OCI-LY7 (cell line): ENCODE measurements at places on chromosomes 16 and 17.
A peak's percentile ranks its signal among the peaks of the same experiment; 100 is the strongest.

DNA sequence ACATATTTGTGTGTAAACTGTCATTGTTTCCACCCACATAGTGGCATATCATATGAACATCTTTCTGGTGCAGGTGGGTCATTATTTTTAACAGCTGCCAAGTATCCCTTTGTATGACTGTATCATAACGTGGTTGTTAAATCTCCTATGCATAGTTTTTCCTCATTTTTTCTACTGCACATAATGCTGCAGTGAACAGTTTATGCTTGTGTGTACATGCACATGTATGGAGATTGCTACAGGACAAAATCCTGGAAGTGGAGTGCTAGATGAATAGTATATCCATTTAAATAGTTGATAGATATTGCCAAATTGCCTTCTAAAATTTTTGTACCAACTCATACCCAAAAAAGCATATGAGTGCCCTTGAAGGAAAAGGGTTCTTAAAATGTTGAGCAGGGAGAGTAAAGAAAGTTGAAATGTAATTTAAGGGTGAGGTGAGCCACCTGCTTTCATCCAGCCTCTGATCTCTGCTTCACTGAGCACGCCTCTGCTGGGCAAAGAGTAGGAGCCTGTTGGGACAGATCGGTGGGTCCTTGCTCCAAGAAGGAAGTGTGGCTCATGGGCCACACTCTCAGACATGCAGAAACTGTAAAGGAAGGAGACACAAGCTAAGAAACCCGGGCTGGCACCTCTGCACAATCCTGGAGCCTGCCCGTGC lies 55.3 kb downstream of the HLF start:
- no peak for DNase-seq

DNA sequence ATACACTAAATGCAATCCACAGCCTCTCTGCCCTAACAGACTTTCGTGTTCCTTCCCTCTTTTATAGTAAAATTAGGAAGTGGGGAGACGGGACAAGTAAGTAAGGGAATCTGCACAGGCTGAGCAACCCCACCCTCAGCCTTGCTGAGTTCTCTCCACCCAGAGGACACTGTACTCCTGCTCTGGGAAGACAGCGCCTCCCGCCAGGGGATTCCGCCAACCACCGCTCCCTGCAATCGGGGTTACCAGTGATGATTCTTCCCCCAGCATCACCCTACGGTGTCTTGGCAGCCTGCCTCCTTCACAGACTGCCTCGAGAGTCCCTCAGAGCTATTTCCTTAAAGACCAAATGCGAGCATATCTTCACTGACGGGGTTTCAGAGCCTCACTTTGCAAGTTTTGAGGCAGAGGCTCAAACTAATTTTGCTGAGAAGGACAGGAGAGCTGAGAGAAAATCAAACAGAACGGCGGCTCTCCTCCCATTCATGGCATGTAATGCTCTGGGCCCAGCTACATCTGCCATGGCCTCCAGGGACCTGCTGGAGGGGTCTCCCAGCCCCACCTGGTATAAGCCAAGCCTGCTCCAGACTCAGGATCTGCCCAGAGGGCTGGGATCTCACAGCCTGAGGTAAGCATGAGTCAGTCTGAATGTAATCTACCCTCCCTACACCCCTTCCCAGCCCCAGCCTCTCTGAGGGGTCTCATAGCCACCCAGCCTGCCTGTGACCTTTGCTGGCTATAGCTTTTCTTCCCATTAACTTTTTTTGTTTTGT lies 22.7 kb upstream of the ASGR2 start:
- no peak for DNase-seq

DNA sequence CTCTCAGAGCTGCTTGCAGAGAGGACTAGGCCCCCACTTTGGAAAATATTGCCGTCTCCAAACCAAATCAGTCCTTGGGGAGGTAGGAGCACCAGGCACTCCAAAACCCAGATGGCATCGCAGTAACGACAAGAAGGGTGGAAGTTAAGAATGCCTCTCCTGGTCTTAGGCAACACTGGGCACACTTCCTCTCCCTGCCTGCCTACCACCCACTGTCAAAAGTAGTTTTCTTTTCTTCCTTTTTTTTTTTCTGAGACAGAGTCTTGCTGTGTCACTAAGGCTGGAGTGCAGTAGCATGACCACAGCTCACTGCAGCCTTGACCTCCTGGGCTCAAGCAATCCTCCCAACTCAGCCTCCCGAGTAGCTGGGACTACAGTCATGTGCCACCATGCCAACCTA lies 47.2 kb downstream of the SRL start:
- no peak for DNase-seq

GRCh38 chr16:82630219-82630618 lies 3.5 kb downstream of the CDH13 start:
- DNase-seq = no peak

- DNase-seq = no peak
Measured at GRCh38 chr16:21264571-21265036, 13.5 kb downstream of the CRYM start.

DNA sequence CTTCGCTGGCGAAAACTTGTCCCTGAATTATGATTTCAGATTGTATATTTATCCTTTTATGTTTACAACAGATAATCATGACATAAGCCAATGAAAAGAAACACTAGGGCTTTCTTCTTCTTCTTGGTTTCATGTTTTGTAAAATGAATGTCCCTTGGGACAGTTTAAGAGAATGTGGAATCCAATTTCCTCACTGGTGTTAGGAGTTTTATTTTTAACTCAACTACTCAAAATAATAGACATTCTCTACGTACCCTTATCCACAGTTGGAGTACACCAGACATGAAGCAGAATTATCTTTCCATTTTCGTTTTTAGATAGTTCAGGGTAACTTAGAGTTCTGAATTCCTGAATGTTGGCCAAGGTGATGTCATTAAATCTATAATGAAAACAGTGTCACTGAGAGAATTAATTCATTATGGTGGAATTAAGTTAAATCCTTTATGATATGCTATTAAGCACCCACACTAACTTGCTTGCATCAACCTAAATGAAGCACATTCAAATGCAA lies 43.4 kb downstream of the IRX6 start:
- no peak for DNase-seq

GRCh38 chr16:85625053-85625452 lies 11.9 kb downstream of the GSE1 start:
- DNase-seq = no peak

DNA sequence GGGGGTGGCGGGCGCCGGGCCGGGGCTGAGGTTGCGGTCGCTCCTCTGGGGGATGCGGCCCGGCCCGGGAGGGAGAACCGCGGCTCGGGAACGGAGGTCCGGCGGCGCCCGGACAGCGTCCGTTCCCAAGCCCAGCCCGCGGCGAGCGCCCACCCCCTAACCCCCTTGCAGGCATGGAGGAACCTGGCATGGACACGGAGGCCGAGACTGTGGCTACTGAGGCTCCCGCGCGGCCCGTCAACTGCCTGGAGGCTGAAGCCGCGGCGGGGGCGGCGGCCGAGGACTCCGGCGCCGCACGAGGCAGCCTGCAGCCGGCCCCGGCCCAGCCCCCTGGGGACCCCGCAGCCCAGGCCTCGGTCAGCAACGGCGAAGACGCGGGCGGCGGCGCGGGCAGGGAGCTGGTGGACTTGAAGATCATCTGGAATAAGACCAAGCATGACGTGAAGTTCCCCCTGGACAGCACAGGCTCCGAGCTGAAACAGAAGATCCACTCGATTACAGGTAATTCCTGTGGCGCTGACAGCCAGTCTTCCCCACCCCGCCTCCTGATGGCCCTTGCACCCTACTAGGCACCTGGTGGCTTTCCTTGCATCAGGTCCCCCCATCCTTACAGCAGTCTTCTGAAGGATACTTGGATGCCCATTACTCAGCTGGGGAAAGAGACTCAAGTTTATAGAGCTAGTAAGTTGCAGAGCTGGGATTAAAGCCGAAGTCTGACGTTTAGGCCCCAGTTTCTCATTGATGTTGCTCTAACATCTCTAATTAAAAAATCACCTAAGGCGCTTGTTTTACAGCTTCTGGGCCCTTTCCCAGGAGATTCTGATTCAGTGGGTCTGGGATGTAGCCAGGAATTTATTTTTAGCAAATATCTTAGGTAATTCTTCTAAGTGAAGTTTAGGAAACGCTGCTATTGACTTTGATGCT lies 514 bp downstream of the UBFD1 start:
- peak; percentile 9 for DNase-seq

GRCh38 chr17:48374650-48375230 lies 55.3 kb downstream of the SKAP1 start:
- DNase-seq = peak; percentile 66

DNA sequence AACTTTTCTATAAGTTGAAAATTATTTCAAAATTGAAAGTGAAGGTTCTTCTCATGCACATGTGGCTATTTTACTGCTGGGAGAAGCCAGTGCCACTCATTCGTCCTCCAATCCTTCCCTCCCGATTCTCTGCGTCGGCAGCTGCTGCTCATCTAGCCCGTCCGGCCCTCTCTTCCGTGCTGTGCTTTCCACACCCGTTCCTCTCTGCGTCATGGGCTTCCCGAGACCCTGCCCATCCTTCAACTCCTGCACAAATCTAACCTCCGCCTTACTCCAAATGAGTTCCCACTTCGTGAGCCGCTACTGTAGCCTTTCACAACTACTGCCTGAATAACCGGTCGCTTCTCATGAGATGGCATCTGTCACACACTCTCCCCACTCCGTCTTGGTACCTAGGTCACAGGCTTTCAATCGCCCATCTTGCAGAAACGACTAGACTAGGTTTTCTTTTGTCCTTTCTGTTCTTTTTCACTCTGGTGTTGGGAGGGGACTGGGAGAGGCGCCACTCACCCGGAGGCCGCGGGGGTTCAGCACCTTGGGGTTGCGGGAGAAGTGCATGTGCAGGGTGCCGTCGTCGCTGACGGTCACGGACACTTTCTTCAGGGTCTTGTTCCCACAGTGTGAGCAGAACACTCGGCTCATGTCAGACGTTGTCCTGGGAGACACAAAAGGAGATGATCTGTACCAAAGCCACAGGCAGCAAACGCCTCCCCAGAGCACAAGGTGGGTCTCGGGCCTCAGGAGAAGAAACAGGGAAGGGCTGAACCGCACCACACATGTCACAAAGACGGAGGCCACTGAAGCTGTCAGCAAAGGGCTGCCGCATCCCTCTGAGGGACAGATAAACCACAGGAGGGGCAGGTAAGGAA lies 10.1 kb downstream of the NOB1 start:
- DNase-seq = no peak

- DNase-seq = no peak
Measured at GRCh38 chr16:23893986-23894385, 58.2 kb downstream of the PRKCB start.

DNA sequence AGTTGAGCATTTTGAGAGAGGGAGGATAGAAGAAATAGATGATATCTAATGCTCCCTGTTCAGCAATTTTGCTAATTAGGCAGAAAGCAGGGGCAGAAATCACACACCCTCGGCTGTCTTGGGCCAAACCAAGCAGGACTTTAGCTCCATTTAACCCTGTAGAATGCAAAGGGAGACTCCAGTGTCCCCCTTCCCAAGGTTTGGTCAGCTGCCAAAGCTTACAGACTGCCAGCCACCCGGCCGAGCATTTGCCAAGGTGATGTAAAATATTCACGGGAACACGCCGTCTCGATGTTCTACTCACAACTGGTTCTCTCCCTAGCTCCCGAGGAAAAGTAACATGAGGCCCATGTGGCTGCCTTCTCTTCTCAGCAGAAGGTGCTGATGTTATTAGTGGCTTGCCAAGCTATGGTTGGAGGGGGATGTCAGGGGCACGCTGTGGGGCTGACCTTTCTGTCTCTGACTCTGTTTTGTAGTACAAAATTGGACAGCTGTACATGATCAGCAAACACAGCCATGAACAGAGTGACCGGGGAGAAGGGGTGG lies 155.3 kb downstream of the PITPNC1 start:
- no peak for DNase-seq

DNA sequence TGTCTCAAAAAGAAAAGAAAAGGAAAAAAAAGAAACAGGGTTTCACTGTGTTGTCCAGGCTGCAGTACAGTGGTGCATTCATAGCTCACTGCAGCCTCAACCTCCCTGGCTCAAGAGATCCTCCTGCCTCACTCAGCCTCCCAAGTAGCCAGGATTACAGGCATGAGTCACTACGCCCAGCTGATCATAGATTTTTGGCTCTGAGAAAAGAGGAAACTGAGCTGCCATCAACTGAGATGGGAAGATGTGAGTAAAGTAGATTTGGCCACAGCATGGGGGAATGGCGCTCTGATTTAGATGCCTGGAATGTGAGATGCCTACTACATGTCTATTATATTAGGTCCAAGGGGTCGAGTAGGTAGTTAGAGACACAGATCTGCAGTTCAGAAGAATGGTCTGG lies 5.9 kb upstream of the NAGS start:
- no peak for DNase-seq

GRCh38 chr17:9427465-9428315 lies 147.9 kb downstream of the STX8 start:
- no peak for DNase-seq

GRCh38 chr17:37066322-37067255 lies 117.8 kb downstream of the AATF start:
- DNase-seq = no peak

- no peak for DNase-seq
Measured at GRCh38 chr16:68921637-68922036, 78.3 kb downstream of the TANGO6 start.

GRCh38 chr17:71063559-71063958 lies 894.2 kb downstream of the KCNJ2 start:
- DNase-seq = no peak

DNA sequence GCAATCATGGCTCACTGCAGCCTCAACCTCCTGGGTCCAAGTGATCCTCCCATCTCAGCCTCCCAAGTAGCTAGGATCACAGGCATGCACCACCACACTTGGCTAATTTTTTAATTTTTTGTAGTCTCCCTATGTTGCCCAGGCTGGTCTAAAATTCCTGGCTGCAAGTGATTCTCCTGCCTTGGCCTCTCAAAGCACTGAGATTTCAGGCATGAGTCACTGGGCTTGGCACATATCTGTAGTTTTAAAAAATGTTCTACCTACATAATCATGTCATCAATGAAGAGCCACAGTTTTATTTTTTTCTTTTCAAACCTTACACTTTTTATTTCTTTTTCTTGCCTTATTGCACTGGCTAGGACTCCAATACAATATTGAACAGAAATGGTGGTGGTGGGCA lies 33.1 kb upstream of the COL1A1 start:
- DNase-seq = no peak

GRCh38 chr16:20763461-20764232 lies at the start of gene ACSM3:
ACSM3 (plus strand) TSS chr16:20764014; CDS start chr16:20770035, 6,021 bp downstream.
- DNase-seq = peak; percentile 89

GRCh38 chr17:62614142-62614541 lies 13.3 kb upstream of the MRC2 start:
- DNase-seq = no peak

- no peak for DNase-seq
Measured at GRCh38 chr16:645852-646678, 3.1 kb upstream of the WDR90 start.

DNA sequence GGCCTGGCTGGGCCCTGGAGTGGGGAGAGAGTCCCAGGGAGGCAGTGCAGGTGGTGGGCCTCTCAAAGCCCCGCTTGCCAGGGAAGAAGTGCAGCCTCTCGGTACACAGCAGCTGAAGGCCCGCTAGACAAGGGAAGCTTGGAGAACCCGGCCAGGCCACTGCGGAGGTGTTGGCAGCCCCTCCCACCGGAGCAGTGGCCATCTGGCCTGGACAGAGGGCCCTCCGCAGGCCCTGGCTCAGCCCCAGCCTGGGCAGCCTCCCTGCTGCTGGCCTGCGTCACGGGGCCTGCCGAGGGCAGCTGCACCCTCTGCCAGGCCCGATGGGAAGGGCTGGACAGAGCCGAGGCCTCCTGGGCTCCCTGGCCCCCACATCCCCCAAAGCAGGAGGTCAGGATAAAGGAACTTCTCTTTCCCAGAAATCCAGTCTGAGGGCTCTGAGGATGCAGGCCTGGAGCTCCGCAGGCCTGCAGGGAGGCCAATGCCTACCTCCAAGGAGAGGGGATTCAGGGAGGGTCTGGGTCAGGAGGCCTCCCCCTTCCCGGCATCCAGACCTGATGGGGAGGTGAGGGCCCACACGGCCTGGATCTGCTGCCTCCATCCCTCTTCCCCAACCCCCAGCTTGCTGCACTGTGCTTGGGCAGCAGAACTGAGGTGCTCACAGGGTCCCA lies 4.3 kb downstream of the SPPL2C start:
- DNase-seq = no peak
